ENCODE measurements at places on chromosomes 13 and 19.

GRCh38 chr19:14821937-14822336 is 13.0 kb downstream of the OR7A5 start:
- no peak for DNase-seq

GRCh38 chr13:36362914-36363313 is 16.7 kb upstream of the SPART start:
- DNase-seq: no peak

DNA sequence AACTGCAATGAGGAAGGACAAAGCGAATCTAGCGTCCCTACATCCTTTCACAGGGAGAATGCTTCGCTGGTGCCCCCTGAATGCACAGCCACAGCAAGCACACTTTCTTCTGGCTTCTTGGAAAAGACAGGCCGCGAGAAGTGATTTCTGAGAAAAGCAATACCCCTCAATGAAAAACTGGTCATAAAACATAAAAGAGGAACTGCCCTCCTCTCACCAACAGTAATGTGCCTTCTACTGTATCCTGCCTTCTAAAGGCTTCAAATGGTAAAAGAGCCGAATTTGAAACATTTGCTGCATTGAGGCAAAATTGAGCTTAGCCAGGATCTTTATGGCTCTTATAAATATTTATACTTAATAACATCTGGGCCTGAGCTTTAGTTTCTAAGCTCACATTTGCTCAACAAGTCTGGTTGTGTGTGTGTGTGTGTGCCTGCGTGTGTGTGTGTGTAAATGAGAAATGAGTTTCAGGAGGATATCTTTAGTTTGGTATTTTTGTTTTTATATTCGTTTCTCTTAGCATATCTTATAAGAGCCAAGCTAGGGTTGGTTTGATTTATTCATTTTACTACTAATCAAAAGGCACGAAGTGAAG is 246.1 kb upstream of the MAB21L1 start:
- no peak for DNase-seq

DNA sequence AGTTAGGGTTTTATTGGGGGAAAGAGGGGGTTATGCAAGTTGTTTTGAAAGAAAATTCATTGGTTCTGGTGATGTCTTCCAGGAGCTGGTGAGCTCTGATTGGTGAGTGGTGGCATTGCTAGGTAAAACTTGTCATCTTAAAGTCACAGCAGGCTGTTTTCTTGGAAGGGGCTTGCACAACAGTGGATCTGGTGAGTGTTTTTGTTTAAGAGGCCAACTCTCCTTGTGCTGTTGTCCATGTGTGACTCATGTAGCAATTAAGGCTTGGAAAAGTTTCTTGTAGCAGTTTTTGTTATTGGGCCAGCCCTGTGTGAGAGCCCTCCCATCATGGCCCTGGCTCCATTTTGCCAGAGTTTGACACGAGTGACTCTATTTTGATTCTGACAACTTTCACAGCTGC is 109.4 kb downstream of the RFC3 start:
- DNase-seq: no peak

DNA sequence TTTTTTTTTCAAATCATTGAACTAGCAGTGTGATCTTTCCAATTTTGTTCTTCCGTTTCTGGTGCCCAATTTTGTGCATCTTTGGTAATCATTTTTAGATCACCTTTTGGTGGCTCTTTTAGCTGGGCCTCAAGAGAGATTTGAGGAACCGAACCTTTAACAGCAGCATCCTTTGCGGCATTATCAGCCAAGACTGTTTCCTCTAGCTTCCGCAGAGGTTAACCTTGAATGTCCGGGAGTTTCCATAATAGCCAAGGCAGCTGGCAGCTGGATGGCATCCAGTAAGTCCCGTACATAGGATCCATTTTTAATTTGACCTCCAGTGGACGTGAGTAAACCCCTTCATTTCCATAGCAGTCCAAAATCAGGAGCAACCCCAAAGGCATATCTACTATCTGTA is 9.6 kb downstream of the IRGC start:
- no peak for DNase-seq

GRCh38 chr19:45817725-45818301 is 2.7 kb upstream of the RSPH6A start:
- DNase-seq: no peak

DNA sequence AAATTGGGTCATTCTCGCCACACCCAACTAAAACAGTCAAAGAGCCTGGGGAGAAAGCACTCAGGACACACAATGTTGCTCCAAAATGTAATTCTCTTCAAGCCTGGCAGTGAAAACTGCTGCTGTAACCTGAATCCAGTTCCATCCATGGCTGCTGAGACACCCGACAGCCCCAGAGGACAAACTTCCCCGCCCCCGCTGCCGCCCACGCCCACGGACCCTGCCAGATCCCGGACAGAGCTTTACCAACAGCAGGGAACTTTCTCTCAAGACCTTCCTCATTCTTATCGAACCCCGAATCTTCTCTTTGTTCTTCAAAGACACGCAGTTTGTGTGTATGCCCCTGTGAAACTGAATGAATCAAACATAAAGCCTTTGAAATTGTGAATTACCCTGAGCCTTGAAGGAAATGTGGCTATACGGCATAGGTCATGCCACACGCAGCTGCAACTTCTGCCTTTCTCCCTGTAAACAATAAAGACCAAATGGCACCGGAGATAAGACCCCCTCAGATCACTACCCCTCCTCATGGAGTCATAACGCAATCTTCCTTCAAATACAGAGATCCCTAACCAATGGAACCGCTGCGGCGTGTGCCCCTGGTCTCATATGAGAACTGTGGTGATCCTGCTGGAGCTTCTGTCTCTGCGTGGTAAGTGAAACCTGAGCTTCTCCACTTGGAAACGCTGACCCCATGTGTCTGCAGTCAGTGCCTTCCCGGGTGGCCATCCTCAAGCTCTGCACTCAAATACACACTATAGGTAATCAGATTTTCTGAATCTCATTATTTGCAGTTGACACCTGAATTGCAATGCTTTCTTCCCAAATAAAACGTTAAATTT is 4.8 kb upstream of the LAMP1 start:
- no peak for DNase-seq

- peak; percentile 7 for DNase-seq
Observed at GRCh38 chr13:30864433-30865122, 41.5 kb upstream of the MEDAG start.

DNA sequence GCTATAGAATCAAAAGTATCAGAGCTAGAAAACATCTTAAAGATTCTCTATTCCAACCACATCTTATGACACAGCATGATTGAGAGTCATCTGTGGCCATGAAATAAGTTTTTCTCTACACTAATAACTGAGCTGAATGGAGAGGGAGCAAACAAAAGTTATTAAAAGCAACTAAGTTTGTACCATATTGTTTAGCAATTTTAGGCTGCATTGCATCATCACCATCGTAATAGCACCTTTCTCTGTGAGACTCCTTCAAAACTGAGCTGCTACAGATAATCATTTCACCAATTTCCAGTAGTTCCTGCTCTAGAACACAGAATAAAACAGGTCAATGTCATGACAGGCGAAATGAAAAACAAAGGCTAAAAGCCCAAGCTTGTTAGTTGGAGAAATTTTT is 1183.9 kb downstream of the DIAPH3 start:
- DNase-seq: no peak

DNA sequence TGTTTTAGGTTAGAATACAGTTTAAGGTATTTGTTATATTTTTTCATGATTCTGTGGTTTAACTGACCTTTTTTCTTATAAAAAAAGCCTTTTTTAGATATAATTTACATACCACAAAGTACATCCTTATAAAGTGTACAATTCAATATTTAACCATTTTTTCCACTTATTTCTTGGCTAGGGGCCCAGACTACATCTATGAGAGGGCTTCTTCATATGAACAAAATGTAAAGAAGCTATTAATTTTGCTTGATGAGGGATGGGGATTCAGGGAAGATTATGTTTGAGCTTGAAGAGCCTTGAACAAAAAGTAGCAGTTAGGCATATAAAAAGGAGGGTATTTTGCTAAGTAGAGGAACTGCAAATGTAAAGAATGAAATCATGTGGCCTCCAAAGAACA is 2.2 kb downstream of the CCDC122 start:
- no peak for DNase-seq

DNA sequence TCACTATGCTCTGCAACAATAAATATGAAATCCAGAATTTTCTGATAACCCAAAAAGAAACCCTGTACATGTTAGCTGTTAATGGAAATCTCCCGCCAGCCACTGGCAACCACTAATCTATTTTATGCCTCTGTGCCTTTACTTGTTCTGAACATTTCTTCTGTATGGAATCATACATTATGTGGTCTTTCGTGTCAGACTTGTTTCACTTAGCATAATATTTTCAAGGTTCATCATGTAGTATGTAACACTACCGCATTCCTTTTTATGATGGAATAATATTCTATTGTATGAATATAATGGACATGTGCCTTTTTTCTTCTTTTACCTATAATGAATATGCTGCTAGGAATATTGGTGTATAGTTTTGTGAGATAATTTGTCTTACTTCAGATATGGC is 1123.3 kb downstream of the EFNB2 start:
- DNase-seq: no peak

- peak; percentile 62 for DNase-seq
Observed at GRCh38 chr19:850221-850978, 1.7 kb upstream of the ELANE start.

DNA sequence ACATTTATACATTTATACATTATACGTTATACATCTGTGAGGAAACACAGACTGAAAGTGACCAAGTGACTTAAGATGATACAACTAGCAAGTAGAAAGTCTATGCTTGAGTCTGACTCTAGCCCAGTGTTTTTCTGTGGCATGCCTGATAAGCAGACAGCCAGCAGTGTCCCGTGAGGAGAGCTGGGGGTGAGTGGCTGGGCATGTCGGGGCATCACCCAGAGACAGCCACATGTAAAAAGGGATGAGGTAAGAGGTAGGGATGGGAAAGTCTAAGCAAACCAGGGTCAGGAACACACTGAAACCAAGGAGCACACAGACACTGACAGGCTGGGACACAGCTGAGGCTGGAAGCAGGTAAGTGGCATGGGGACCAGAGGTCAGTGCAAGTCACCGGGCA is 333.2 kb downstream of the FOXO1 start:
- DNase-seq: no peak

DNA sequence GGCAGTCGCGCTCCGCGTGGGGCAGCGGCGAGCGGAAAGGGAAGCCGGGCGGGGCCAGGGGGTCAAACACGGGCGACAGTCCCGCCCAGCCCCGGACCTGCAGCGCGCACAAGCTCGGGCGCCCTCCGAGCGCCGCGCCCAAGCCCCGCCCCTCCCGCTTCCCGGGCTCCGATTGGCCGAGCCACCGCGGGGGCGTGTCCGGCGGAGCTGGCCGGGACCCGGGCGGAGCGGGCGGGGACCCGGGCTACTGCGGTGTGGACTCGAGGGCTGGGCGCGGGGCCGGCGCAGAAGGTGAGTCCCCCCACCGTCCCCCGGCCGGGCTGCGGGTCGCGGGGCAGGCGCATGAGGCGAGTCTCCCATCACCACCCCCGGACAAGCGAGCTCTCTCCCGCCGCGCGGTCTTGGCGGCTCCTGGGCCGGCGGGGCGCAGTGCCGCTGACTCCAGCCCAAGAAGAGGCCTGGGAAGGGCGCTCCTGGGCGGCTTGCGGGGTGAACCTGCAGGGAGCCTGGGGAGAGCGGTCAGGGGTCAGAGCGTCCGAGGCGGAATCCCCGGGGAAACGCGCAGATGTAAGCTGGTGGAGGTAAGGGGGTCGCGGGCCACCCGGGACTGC is at the start of gene PLEKHF1:
PLEKHF1 (plus strand) TSS at position 247 of the 611 bp plus-strand sequence. CDS start 8,379 bp downstream, outside the sequence.
- DNase-seq: no peak

- no peak for DNase-seq
Observed at GRCh38 chr19:12833738-12834565, 427 bp downstream of the RTBDN start.

DNA sequence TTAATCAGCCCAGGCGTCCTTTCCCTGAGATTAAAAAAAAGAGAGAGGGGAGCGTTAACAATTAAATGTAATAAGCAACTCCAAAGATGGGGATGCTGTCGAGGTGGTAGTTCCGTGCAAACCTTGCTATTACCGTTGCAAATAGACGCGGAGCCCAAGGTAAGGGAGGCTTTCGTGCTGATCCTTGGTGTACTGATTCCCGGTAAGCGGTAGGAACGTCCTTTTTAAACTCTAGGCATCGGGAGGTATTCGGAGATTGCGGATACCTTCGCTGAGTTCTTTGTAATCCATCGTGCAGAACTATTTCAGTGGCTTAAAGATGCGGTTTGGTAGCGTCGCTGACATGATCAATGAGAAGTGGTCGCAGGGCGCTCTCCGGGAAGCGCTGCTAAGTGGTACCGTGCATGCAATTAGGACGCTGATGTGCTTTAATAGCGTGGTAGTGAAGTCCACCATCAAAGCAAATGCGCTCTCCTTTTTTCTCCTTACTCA is 3.1 kb downstream of the SLITRK5 start:
- no peak for DNase-seq

DNA sequence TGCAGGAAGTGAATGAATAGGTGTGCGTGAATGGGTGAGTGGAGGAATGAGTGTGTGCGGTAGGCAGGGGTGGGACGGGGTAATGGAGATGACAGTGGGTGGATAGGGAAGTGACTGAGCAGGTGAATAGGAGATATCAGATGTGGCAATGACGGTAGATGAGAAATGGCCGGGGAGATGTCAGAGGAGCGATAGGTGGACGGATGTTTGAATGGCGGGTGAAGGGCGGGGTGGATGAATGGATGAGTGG is 1.5 kb downstream of the TTC9B start:
- DNase-seq: no peak

GRCh38 chr19:38025909-38026307 is 118.9 kb downstream of the SIPA1L3 start:
- no peak for DNase-seq

DNA sequence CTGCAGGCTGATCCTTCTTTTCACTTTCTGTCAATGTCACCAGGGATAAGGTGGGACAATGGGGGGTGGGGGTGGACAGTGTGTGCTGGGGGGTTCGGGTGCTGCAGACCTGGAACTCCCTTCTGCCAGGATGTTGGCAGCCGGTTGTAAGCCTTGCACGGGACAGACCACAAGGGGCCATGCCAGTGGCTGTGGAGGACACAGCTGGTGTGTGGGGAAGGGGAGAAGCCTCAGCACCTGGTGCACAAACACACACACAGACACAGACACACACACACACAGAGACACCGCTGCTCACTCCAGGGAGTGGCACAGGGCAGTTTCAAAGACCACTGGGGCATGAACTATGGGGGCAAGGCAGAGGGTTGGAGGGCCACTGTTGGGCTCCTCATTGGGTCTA is 3.6 kb downstream of the F2RL3 start:
- DNase-seq: no peak

GRCh38 chr19:13064092-13064489 is 38.6 kb downstream of the LYL1 start:
- DNase-seq: no peak

- DNase-seq: peak; percentile 5
Observed at GRCh38 chr13:93628136-93628797, 401.7 kb downstream of the GPC6 start.

GRCh38 chr13:37274569-37275497 is 169.4 kb upstream of the CSNK1A1L start:
- DNase-seq: no peak

GRCh38 chr13:72316716-72317115 is 410.7 kb downstream of the MZT1 start:
- no peak for DNase-seq

- no peak for DNase-seq
Observed at GRCh38 chr13:93182406-93182805, 44.2 kb upstream of the GPC6 start.

Measured in DMS 273 treated with DMSO at 0.1 percent for 48 hours (cell line).